Activated naive CD4-positive, alpha-beta T cell treated with anti-CD3 and anti-CD28 coated beads, Interleukin-2, amount 50 U/mL, for 16 hours (primary cell): ENCODE measurements at places on chromosomes 7 and 10.

DNA sequence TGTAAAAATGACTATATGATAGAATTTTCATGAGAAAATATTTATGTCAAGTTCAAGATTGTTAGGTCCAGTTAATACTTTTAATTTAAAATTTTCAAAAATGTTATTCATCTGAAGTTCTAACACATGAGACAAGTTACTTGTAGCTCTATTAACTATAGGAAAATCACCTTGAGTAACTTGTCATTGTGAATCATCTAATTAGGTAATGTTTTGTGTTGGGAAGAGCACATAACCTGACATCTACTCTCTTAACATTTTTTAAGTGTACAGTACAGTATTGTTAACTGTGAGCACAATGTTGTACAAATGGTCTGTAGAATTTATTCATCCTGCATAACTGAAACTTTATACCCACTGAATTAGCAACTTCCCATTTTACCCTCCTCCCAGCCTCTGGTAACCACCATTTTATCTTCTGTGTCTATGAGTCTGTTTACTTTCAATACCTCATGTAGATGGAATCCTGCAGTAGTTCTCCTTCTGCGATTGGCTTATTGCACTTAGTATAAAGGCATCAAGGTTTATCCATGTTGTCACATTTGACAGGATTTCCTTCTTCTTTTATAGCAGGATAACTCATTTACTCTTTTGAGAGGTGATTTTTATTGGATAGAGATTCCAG, 54.6 kb downstream of the ARL4A start:
- no peak for DNase-seq

- DNase-seq: no peak
Observed at GRCh38 chr7:45143616-45144015, 14.0 kb upstream of the RAMP3 start.

GRCh38 chr7:50356212-50356944, 51.9 kb downstream of the IKZF1 start:
- no peak for DNase-seq

DNA sequence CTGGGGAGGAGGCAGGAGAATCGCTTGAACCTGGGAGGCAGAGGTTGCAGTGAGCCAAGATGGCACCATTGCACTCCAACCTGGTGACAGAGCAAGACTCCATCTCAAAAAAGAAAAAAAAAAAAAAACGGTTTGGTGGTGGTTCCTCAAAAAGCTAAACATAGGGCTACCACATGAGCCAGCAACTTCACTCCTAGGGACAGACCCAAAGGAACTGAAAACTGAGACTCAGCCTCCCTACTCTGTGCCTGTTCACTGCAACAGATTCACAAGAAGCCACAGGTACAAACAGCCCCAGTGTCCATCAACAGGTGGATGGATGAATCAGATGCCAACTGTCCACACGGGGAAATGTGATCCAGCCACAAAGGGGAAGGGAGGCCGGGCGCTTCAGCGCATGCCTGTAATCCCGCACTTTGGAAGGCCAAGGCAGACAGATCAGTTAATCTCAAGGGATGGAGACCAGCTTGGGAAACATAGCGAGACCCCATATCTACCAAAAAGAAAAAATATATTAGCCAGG, 79.1 kb upstream of the TNRC18 start:
- no peak for DNase-seq

DNA sequence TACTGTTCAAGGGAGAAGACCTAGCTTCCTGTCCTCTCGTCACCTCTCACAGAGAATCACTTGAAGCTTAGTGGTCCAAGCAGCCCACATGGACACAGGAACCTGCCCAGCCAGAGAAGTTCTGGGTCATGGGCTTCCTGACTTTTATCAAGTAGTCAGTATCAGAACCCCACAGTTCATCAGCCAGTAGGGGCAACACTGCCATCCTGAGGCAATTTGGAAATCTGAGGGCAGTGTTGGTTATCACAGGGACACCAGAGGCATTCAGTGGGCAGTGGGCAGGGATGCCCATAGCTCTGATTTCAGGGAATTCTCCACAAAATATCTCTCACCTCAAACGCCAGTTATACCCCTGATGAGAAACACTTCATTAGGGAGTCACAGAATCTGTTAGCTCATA, 22.5 kb upstream of the MGAM2 start:
- no peak for DNase-seq

- no peak for DNase-seq
Observed at GRCh38 chr7:69685293-69685631, 87.0 kb downstream of the AUTS2 start.

GRCh38 chr10:125991392-125991791, 95.0 kb downstream of the FANK1 start:
- DNase-seq: no peak
